ENCODE measurements at places on chromosomes 3 and 15.

- no peak for DNase-seq
Observed at GRCh38 chr3:37259291-37259690, 84.9 kb upstream of the LRRFIP2 start.

- no peak for DNase-seq
Observed at GRCh38 chr15:73632670-73633058, 525 bp downstream of the NPTN start.

DNA sequence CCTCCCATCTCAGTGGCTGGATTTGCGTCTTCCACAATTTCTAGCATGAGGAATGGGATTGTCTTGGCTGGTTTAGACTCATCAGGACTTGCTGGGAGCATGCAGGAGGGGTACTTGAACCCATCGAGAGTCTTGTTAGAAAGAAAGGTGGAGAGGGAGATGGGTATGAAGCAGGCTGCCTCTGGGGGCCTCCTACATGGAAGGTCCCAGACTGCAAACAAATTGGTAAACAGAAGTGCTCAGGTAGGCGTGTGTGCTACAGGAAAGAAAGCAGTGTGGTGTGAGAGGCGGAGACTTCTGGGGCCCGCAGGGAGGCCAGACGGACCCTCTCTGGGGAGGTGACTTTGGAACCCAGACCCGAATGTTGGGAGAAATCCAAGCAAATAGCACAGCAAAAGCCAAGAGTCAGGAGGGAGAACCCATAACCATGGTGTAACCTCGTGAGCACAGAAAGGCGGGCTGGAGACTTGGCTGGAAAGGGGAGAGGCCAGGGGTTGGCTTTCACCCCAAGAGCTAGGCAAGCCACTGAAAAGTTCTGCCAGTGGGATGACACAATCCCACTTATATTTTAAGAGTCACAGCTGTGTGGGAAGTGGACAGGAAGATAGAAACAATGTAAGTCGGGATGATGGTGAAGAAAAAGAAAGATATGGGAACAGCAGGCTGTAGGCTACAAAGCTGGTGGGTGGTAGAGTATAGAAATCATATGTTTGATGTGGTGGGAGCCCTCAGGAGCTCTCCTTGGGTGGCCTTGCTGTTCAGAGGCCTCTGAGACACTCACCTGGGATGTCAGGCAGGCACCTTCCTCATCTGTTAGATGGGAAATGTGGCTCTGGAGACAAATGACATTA is 130.1 kb upstream of the PRR20G start:
- no peak for DNase-seq

DNA sequence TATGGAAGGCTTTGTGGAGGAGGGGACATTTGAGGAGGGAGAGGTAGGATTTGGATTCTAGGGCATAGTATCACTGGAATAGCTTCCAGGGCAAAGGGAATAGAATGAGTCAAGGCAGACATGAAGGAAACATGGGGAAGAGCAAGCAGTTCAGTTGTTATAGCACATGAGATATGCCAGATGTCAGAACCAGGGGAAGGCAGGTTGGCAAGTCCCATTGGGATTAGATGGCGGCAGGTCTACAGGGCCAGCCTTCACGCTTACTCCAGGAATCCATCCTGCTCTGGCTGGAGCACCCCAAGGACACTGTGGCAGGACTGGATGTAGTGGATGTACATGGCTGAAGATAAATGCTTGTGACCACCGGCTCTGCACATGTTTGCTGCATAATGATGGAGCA is 120.4 kb upstream of the ST8SIA2 start:
- DNase-seq = no peak

DNA sequence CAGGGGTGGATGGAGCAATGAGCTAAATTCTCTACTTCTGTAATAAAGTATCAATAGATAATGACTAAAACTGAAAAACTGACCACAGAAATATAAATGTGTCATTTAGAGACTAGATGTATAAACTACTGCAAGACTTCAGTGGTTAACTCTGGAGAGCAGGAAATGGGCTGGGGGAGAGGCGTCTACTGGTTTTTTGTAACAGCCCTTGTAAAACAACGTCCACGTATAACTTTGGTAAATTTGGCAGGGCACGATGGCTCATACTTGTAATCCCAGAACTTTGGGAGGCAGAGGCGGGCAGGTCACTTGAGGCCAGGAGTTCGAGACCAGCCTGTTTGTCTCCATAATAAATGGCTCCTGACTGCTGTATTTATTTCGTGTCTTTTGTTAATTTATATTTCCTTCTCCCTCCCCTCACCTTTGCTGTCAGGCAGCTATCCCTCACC is 12.5 kb downstream of the RAB27A start:
- no peak for DNase-seq

GRCh38 chr15:57625703-57626448 is 34.2 kb downstream of the MYZAP start:
- DNase-seq = no peak

DNA sequence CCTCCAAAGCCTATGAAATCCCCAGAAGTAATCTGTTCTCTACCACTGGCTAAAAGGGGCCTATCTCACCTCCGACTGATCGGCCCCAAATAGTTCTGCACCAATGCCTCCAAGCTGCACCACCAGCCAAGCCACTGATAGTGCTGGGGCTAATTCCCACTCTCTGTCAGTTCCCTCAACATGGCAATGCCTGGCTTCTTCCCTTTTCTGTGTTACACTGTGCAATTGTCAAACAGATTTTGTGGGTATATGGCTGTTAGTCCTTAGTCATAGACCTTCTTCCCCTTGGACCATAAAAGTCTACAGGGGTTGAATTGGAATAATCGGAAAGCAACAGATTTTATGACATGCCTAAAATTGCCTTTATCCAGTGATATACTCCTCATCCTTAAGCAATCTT is 9.3 kb upstream of the UBE2E2 start:
- DNase-seq = no peak

DNA sequence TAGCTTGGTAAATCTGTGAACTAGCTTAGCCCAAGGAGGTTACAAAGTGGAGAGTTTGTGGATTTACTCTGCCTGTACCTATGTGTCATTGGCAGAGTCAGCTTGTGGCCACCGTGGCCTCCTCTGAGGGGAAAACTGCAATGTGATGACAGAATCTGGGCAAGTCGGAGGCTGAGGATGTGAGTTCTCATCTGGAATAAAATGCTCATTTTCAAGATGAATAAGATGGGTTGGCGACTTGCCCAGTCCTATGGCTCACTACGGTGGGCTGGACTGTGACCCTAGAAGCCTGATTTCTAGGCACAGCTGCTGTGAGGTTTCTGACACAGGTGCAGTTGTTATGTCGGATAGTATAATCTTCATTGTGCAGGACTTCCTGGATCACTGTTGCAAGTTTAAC is 83.7 kb downstream of the ETV5 start:
- DNase-seq = no peak

GRCh38 chr15:36814105-36814504 is 234.7 kb downstream of the CDIN1 start:
- DNase-seq = no peak

All from HEK293T (cell line).